ENCODE measurements at places on chromosomes 6 and 20. TPM values are rescaled to one million over a fixed set of nuclear protein-coding genes. Genes with fewer than 3 reads are reported as not detected.

TSHZ2 gene
- total RNA-seq: not detected

OLIG3 gene
- not detected for total RNA-seq

GRCh38 chr6:135251498-135252441 is 70.7 kb downstream of the MYB start:
- no peak for DNase-seq

DNA sequence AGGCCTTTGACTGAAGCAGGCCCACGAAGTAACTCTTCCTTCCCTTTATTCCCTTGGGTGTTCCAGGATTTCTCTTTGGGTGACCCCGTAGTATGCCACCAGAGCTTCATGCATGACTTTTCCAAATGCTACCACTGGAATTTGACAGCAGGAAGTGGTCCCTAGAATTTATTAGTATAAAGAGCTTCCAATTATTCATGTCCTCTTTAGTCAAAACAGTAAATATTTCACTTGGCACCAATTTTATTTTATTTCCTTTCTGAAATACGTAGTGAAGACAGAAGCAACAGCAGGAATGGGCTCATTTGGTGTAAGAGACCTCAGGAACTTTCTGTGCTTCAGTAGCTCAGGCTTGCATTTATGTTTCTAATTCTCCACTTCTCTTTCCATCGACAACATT is 151.3 kb downstream of the LCA5 start:
- DNase-seq: peak; percentile 50

Measured in myocyte (in vitro differentiated cells).